Omental fat pad (tissue), 4 donors: ENCODE measurements at places on chromosomes 4 and X.

GRCh38 chr4:165532976-165533375 lies 154.2 kb downstream of the CPE start:
- DNase-seq, result no peak

- no peak for DNase-seq
Observed at GRCh38 chrX:96224279-96224678, 460.4 kb upstream of the DIAPH2 start.

- no peak for DNase-seq
Observed at GRCh38 chrX:153596981-153597750, 1.8 kb downstream of the CCNQ start.

GRCh38 chrX:41382714-41383645 lies 49.0 kb downstream of the DDX3X start:
- no peak for DNase-seq

- no peak for DNase-seq
Observed at GRCh38 chrX:109374262-109374960, 107.5 kb downstream of the GUCY2F start.

- DNase-seq, result no peak
Observed at GRCh38 chr4:113057891-113058290, 8.4 kb downstream of the ANK2 start.

DNA sequence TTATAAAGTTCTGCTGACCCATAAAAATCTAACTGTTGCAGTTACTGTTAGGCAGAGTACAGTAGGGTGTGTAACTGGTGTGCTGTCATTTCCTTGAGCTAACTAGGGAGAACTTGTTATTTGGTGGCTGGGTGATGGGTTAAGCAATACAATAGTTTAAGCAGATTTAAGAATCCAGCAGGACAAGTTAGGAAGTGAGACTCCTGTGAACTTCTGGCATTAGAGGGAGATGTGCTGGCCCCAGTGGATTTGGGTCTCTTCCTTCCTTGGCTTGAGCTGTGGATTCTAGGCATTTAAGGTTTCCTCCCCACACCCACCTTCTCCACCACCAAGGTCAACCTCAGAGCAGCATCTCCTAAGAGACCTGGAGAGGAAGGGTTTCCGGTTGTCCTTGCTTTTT lies 70.5 kb downstream of the CLCN5 start:
- DNase-seq, result no peak
